Psoas muscle (tissue), 8 donors: ENCODE measurements at places on chromosomes 2 and 18.

DNA sequence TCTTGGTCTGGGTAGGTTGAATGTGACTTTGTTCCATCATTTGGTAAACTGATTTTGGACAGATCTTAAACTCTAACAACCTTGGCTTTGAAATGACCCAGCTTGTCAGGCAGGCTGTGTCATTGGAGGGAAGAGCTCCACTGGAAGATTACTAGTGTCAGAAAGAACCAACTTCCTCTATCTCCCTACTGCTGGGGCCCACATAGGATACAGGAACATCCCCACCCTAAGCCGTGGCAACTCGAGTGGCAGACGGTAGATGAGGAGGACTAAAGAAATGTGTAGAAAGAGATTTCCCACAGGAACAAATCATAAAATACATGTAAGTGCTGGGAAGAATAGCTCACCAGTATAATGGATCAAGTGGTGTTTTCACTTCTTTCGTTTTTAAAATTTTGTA is 4.3 kb upstream of the G6PC2 start:
- no peak for DNase-seq

- DNase-seq: no peak
These were observed 300.4 kb downstream of the KCNS3 start for GRCh38 chr2:18178736-18179349.

DNA sequence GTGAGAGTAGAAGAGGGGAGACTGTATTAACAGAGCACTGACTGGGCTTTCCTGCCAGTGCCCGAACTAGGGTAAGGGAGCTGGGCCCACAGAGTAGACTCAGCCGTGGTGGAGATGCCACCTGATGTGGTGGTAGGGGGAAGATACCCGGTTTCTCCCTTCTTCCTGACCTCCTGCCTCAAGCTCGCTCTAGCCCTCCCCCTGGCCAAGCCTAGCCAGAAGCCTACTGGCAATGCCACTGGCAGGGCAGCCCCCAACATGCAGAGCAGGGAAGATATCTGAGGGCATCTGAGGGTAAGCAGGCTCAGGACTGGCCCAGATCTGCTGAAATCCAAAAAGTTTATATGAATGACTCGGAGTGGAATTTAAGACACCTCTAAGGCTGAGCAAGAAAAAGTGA is 162.6 kb upstream of the SMAD2 start:
- DNase-seq: no peak

- DNase-seq: no peak
These were observed 189.8 kb downstream of the TMEM18 start for GRCh38 chr2:487186-488079.

DNA sequence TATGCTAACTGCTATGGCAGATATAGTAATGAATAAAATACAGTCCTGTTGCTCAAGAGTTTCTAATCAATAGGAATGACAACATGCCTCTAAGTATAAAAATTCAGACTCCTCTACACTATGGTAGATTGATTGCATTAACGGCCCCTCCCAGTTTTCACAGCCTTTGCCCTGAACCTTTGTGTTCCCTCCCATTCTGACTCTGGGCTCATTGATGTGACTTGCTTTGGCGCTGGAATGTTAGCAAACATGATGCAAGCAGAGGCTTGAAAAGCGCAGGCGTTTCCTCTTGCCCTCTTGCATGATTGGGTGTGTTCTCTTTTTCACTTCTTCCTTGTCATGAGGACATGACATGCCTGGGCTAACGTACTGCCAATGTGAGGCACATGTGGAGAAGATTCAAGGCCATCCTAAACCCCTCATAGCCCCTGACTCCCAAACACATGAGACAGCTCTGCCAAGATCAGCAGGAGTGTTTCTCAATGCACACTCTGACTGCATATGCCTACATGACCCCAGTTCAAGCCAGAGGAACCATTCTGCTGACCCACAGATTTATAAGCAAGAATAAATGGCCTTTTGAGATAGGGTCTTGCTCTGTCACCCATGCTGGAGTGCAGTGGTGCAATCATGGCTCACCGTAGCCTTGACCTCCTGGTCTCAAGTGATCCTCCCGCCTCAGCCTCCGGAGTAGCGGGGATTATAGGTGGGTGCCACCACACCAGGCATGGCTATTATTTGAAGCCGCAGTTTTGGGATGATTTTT is 49.7 kb upstream of the CD28 start:
- DNase-seq: no peak

- no peak for DNase-seq
These were observed 36.5 kb upstream of the MGAT5 start for GRCh38 chr2:134217351-134217750.

DNA sequence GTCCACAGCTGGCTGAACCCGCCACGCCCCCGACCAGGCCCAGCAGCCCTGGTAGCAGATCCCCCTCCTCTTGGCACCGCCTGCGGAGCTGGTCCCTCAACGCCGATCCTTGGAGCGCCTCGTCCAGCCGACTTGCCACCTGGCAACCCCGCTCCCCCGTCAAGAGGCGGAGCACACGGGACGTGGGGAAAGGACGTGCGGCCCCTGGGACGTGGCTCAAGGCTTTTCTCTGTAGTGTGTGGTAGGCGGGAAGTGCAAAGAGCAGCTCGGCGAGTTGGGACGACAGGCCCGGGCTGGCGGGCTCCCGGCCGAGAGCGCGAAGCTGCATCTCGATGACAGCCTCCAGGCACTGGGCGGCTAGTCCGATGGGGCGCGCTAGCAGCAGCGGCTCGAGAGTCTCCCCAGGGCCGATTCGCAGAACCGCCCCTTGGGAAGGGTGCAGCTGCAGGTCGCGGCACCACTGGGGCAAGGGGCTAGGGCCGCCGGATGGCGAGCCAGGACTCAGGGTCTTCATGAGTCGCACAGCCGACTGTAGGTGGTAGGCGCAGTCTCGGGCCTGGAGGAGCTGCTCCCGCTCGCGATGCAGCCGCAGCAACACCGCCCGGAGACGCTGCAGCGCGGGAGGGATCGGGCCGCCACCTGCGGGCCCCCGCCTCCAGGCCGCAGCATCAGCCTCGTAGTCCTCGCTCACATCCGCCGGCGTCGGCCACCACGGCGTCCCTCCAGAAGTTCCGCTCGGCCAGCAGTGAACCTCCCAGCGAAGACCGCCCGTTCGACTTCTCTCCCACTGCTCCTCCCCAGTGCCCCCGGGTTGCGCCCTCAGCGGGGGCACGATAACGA is 617 bp downstream of the CCDC142 start:
- peak; percentile 83 for DNase-seq
